ENCODE measurements at places on chromosomes 4 and X. TPM values are rescaled to one million over a fixed set of nuclear protein-coding genes. Genes with fewer than 3 reads are reported as not detected.

EMCN gene
- polyA plus RNA-seq, result 31.4 TPM

RADX gene
- polyA plus RNA-seq, result 1.2 TPM

ANOS1 gene
- polyA plus RNA-seq, result 2.5 TPM

ENPEP gene
- polyA plus RNA-seq, result 5.1 TPM

BMX gene
- polyA plus RNA-seq, result 2.8 TPM

SSX2 gene
- polyA plus RNA-seq, result not detected

ARMCX4 gene
- polyA plus RNA-seq, result 2.4 TPM

HPGDS gene
- polyA plus RNA-seq, result 0.14 TPM

CT45A10 gene
- polyA plus RNA-seq, result not detected

BEX5 gene
- polyA plus RNA-seq, result 0.90 TPM

TMA16 gene
- 20.8 TPM for polyA plus RNA-seq

SLC10A3 gene
- 26.7 TPM for polyA plus RNA-seq

SRPK3 gene
- 0.67 TPM for polyA plus RNA-seq

VSIG4 gene
- 19.2 TPM for polyA plus RNA-seq

LPAR4 gene
- 0.05 TPM for polyA plus RNA-seq

GLUD2 gene
- polyA plus RNA-seq, result 1.6 TPM

PASD1 gene
- polyA plus RNA-seq, result not detected

AFF2 gene
- polyA plus RNA-seq, result 2.5 TPM
